Activated naive CD8-positive, alpha-beta T cell treated with anti-CD3 and anti-CD28 coated beads for 36 hours (primary cell): ENCODE measurements at places on chromosomes 6 and 20.

- DNase-seq, result no peak
Observed at GRCh38 chr6:137973201-137973600, 106.1 kb downstream of the TNFAIP3 start.

GRCh38 chr20:4412216-4412615 is 309.5 kb upstream of the PRND start:
- no peak for DNase-seq

DNA sequence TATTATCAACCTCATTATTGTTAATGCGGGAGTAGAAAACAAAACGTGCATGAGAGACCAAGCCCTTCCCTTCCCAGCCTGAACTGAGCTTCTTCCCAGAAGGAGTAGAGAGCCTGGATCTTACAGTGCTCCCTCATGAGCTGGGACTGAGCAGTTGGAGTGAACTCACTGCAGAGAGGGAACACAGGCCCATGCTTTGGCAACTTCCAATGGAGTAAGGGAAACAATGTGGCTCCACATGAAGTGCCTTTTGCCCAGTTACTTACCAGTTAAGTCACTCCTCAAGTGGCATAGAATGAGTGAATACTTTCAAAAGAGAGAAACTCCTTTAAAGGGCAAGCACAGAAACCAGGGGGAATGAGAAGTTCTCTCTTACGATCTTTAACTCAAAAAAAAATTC is 12.4 kb downstream of the FHL5 start:
- DNase-seq, result no peak

DNA sequence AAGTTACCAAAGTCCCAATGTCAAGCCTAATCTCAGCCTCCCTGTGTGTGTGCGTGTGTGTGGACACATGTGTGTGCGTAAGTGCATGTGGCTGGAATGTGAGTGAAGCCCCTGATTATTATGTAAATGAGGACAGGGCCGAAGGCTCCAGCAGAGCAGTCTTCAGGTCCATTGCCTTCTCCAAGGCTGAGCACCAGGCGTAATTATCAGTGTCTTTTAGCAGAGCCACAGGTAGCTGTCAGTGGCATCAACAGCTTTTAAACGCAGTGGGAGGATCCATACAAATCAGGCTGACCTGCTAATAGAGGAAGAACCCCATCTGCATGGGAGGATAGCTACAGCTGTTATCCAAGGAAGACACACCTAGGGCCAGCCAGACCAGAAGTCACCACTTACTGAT is 324.3 kb upstream of the MOCS1 start:
- DNase-seq, result no peak

DNA sequence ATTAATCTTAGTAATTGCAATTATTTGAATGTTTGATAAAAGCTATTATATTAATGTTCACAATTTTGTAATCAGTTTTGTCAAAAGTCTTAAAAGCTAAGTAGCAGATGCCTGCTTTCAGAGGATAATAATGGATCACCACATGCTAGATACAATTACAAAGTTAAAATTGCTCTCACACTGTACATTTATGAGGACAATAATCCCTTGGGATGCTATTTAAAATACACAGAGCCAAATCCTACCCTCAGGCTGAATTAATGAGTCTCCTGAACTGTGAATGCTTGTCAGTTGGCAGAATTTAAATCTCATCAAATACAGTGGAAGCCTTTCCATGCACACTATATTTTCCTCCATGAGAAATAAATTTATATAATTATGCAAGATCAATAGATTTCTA is 153.3 kb upstream of the SYNCRIP start:
- no peak for DNase-seq

DNA sequence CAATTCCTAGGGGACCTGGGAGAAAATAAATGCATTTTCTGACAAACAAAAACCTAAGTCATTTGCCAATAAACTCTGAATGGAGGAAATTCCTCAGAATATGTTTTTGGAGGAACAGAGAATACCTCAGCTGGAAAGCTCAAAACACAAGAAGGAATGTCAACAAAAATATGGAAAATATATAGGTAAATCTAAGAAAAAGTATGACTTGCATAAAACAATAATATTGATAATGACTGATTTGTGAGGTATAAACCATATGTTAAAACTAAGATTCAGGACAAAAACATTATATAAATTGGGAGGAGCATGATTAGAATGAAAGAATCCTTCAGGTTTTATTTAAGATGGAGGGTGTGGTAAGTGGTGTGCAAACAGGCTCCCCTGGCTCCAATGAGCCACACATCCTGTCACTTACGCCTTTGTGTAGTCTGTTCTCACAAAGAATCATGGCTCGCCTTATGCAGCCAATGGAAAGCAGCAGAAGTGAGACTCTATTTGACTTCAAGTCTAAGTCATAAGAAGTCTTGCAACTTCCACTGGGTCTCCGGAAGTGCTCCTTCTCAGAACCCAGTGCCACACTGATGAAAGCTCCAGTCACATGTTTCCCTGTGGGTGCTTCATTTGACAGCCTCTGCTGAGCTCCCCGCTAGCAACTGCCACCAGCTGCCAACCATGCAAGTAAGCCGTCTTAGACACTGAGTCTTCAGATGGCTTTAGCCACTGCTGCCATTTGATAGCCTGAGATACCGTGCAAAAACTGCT is 8.1 kb downstream of the CFAP61 start:
- no peak for DNase-seq

- no peak for DNase-seq
Observed at GRCh38 chr20:19786311-19786710, 28.3 kb downstream of the RIN2 start.

- no peak for DNase-seq
Observed at GRCh38 chr6:81126150-81126549, 626.3 kb downstream of the TENT5A start.

DNA sequence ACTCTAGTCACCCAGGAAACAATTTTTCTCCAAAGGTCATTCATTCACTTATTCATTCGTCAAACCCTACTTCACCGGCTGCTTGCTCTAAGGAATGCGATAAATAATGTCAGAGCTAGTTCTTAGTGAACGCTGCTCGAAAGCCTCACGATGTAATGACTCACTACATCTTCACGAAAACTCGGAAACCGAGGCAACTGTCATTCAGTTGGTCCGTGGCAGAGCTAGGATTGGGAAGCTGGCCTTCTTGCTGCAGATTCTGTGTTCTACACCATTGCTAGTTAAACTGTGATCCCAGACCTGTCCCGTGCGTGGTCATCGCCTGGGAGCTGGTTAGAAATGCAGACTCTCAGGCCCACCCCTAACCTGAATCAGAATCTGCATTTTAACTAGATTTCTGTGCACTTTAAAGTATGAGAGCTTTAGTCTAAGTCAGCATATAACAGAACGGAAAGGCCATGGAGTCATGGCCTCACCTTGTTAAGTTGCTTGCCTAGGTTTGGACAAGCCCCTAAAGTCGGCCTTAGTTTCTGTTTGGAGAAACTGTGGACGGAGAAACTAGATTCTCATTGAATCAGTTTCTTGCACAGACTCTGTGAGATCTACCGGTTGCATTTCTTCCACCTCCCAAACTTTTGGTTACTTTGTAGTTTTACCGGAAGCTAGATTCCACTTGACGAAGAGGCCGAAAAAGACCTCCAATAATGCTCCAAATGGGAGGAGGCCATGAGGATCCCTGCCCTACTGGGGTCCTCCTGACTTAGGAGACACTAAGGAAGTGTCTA is 651 bp upstream of the CCND3 start:
- no peak for DNase-seq
